GM23248 (cell line): ENCODE measurements at places on chromosomes 5 and 9. TPM values are rescaled to one million over a fixed set of nuclear protein-coding genes. Genes with fewer than 3 reads are reported as not detected.

GAPT gene
- not detected in 2 replicates for polyA plus RNA-seq

SH2D3C gene
- not detected in 2 replicates for polyA plus RNA-seq

TLX3 gene
- not detected in 2 replicates for polyA plus RNA-seq

CKMT2 gene
- not detected in 2 replicates for polyA plus RNA-seq

CYFIP2 gene
- polyA plus RNA-seq: 2.2 and 3.0 TPM in 2 replicates

IFNA21 gene
- polyA plus RNA-seq: not detected in 2 replicates

CFAP157 gene
- polyA plus RNA-seq: 0.43 and 0.55 TPM in 2 replicates

PCDHB4 gene
- 0.60 and 1.0 TPM in 2 replicates for polyA plus RNA-seq

ZNF879 gene
- 2.8 and 3.2 TPM in 2 replicates for polyA plus RNA-seq

QRFP gene
- 0.18 and 0.53 TPM in 2 replicates for polyA plus RNA-seq

FAM153A gene
- polyA plus RNA-seq: not detected in 2 replicates

FOXD4L6 gene
- not detected in 2 replicates for polyA plus RNA-seq

SPATA31E1 gene
- polyA plus RNA-seq: not detected in 2 replicates

HK3 gene
- polyA plus RNA-seq: not detected in 2 replicates

GRM6 gene
- polyA plus RNA-seq: 0.04 TPM in 1 of 2 replicates, not detected in the other

SNX18 gene
- polyA plus RNA-seq: 13.5 and 14.2 TPM in 2 replicates

LEAP2 gene
- polyA plus RNA-seq: 0.33 and 0.67 TPM in 2 replicates

SLCO6A1 gene
- polyA plus RNA-seq: not detected in 2 replicates

CCIN gene
- 1.4 and 2.5 TPM in 2 replicates for polyA plus RNA-seq

ZNF608 gene
- 1.1 and 1.4 TPM in 2 replicates for polyA plus RNA-seq

BTF3 gene
- polyA plus RNA-seq: 595 and 602 TPM in 2 replicates

CYSRT1 gene
- 0.24 and 0.75 TPM in 2 replicates for polyA plus RNA-seq

CPEB4 gene
- polyA plus RNA-seq: 4.4 and 6.2 TPM in 2 replicates

CTSL gene
- 401 and 410 TPM in 2 replicates for polyA plus RNA-seq
